Prostate gland (tissue), 2 donors: ENCODE measurements at places on chromosomes 2 and 18. TPM values are rescaled to one million over a fixed set of nuclear protein-coding genes. Genes with fewer than 3 reads are reported as not detected.

TCF7L1 gene
- total RNA-seq, result 7.0 TPM

TSPYL6 gene
- total RNA-seq, result 16.8 TPM

FOXI3 gene
- total RNA-seq, result 0.40 TPM

GDF7 gene
- 7.0 TPM for total RNA-seq

TUBA3E gene
- 32.6 TPM for total RNA-seq
